ENCODE measurements at places on chromosomes 2 and 18.

DNA sequence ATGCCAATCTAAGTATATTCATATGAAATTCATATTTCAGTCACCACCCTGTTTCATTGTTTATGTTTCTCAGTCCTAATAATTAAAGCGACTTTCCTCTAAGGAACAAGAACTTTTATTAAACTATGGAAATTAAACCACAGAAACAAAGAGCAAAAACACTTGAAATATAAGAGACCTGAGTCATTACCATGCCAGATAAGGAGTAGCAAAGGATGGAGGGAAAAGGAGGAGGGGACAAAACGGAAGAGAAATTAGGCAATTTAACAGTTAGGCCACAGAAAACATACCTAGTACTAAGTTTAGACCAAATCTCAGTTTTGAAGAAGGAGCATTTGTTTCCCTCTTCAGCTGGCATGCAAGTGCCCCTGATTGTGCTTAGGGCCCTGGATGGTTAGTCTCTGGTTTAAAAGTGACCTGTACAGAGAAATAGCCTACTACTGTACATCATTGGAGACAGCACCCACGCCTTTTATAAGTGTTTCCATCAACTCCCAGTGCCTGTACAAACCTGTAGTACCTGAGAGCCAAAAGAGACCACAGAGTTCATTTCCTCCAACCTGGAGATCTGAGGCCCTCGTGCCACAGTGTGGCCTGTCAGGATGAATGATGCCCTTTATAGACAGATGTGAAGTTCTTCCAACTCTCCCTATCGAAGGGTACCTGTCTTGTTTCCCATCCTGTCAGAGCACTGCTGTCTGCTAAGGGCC is 74.5 kb downstream of the SPATS2L start:
- DNase-seq = no peak

DNA sequence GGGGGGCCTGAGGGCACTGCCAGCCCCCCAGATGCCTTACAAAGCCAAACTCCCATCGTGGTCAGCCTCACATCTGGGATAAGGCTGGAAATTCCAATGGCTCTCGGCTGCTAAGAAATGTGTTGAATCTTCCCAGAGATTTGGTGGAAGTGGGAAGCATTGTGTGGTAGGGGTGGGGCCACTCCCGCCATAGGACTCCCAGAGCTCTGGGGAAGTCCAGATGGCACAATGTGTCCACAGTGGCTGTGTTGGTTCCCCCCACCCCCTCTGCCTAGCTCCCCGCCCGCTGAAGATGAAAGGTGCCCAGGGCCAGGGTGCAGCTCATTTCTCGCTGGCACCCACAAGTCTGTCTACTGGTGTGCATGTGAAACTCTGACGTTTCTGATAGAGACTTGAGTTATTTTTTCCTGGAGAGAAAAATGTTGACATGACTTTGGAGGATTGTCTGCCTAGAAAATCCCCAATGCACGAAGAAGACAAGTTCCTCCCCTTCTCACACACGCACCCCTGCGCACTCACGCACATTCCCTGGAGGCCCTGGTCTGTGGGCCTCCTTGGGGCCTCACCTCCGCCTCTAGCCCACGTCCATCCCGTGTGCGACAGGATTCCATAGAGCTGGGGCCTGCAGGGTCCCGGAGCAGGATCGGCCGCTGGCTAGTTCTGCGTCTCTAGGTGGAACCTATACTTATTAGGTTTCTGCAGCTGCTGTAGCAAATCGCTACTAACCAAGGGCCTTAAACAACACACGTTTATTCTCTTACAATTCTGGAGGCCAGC is 199.1 kb downstream of the ZFP36L2 start:
- DNase-seq = no peak

DNA sequence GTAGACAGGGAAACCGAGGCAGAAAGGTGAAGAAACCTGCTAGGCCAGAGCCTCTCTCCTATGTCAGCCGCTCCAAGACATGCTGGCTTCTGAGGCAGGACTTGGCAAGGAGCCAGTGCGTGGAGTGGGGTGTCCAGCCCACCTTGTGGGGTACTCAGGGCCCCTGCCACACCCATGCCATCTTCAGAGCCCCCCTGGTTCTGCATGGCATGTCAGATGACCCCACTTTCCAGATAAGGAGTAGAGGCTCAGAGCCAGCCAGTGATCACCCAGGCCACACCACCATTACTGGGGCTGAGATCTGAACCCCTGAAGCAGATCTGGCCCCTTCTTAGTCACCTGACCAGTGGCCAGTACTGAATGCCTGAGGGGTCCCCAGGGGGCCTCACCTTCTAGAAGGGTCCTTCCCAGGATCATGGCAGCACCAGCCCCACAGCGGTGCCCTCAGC is 14.7 kb downstream of the CROCC2 start:
- no peak for DNase-seq

DNA sequence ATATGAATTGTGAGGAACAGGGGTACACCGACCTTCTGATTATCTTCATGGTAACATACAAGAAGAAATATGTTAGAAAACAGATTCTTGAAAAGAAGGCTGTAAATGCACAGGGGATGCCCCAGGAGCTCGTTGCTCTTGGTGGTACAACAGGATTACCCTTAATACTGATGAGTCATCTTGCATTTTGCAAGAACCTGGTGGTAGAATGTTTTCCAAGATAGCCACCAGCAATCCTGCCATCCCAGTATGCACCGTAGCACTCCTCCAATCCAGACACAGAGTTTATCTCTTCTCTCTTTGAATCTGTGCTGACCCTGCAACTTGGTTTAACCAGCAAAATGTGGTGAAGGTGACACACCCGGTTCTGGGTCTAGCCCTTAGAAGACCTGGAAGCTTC is 238.3 kb downstream of the EN1 start:
- no peak for DNase-seq

- no peak for DNase-seq
Measured at GRCh38 chr18:28359176-28359575, 182.2 kb upstream of the CDH2 start.

GRCh38 chr2:239689410-239689809 is 288.6 kb upstream of the HDAC4 start:
- DNase-seq = no peak

GRCh38 chr2:186595219-186595618 is 5.4 kb downstream of the ITGAV start:
- DNase-seq = no peak

- no peak for DNase-seq
Measured at GRCh38 chr18:1037776-1038175, 133.1 kb downstream of the ADCYAP1 start.

DNA sequence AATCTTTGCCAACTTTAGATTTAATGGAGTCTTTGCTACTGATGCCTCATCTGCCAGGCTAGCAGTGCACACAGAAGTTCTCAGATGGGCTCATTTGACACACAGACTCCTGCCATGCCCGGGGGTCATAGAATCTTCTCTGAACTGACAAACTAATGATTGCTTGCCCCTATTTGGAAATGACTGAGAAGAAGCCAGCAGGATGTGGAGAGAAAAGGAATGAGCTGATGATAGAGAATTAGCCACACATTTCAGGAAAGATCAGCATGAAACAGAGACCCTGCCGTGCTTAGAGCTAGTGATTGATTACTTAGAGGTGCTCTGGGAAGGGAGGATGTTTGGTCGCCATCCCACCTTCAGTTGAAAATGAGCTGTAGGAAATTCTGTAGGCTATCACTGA is 178.5 kb downstream of the TPGS2 start:
- DNase-seq = no peak

DNA sequence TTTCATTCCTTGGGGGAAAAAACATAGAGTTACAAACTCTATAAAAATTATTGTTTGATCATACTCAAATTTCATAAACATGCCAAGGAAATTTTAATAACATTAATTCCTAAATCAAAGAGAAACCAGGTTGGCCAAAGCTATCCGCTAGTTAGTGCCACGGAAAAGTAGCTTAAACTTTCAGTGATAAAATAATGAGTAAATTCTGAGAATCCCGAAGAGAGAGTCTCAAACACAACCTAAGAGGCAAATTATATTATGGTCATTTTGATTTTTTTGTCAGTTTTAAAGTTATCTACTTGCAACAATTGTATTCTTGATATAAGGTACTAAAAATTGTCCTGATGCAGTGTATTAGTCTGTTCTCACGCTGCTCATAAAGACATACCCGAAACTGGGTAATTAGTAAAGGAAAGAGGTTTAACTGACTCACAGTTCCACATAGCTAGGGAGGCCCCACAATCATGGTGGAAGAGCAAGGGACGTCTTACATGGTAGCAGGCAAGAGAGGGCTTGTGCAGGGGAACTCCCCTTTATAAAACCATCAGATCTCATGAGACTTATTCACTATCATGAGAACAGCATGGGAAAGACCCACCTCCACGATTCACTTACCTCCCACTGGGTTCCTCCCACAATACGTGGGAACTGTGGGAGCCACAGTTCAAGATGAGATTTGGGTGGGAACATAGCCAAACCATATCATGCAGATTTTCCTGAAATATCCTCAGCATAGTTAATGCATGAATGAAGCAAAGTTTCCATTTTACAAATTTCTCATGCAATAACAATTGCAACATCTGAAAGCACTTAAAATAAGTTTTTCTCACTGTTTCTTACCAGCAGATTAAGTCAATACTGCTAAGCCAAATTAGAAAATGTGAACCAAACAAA is 205.9 kb upstream of the STK17B start:
- DNase-seq = no peak

GRCh38 chr2:75920859-75921551 is 210.3 kb upstream of the GCFC2 start:
- DNase-seq = no peak
